ENCODE measurements at places on chromosomes 3 and 15.

DNA sequence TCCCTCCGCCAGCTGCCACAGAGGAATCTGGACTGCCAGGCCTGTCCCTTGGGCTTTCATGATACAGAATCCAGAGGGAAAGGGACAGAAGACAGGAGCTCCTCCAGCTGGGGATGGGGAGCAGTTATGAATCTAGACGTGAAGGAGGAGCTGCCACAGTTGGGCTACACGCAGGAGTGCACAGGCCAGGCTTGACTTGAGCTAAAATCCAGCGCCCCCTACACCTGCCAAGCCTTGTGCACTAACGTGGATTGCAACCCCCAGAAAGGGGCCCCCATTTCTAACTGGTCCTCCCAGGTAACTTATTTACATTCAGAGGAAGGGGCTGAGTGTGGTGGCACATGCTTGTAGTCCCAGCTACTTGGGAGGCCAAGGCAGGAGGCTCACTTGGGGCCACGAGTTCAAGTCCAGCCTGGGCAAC, 14.3 kb downstream of the KLHL6 start:
- DNase-seq = no peak

- no peak for DNase-seq
These were observed 23.3 kb downstream of the TGFBR2 start for GRCh38 chr3:30629746-30630145.

DNA sequence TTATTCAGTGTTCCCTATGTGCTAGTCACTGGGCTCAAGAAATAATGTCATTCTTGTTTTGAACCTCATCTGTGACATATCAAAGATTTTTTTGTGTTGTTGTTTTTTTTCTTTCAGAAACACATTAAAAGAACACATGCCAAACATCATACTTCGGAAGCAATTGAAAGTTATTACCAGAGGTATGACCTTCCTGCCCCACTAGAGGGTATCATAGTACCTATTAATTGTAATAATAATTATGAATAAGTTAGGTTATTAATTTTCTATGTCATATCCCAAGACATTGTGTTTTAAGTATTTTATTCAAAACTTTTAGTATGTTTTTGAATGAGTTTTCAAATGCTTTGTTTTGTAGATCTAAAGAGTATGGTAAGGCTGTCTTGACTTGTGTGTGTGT, 65.7 kb downstream of the CDIN1 start:
- no peak for DNase-seq

- no peak for DNase-seq
These were observed 235.5 kb downstream of the SCAPER start for GRCh38 chr15:76669521-76670207.

DNA sequence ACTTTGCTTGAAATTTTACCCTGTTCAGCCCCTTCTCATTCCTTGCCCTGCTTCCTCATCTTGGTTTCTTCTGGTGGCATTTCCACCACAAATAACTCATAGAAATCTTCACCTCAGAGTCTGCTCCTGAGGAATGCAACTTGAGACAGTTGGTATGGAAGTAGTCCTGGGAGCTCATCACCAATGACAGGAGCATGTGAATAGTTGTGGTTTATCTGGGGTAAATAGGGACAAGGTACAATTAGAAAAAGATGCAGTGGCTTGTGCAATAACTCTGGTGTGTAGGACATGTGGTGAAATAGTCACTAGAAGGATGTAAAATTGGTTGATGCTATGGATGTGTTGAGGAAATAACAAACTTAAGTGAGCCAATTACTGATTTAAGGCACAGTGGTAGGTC, 72.7 kb upstream of the CHRNA7 start:
- no peak for DNase-seq

DNA sequence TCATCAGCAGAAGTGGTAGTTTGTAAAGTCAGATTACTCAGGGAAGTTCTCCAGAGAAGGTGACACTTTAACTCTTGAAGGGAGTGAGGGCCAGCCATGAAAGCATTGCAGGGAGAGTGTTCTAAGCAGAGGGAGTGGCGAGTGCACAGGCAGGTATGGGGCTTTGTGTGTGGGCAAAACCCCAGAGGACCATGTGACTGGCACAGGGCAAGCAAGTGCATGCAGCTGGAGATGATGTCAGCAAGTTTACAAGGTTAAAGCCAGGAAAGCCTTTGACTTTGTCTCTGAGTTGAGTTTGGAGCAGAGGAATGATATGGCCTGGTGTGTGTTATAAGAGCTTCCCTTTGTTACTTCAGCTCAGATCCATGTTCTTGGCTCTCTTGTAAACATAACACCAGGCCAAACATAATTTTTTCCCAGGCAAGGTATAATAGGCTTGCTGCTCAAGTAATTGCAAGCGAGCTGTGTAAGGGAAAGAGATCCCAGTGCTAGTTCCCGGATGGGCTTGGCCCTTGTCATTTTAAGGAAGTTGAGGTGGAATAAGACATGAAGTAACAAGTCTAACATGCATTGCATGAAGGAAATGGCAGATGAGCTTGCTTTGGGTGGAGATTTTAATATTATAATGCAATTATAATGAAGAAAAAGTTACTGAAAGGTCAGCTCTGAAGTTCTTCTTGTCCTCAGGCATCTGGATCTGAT, 341.1 kb upstream of the LRRC3B start:
- DNase-seq = no peak

DNA sequence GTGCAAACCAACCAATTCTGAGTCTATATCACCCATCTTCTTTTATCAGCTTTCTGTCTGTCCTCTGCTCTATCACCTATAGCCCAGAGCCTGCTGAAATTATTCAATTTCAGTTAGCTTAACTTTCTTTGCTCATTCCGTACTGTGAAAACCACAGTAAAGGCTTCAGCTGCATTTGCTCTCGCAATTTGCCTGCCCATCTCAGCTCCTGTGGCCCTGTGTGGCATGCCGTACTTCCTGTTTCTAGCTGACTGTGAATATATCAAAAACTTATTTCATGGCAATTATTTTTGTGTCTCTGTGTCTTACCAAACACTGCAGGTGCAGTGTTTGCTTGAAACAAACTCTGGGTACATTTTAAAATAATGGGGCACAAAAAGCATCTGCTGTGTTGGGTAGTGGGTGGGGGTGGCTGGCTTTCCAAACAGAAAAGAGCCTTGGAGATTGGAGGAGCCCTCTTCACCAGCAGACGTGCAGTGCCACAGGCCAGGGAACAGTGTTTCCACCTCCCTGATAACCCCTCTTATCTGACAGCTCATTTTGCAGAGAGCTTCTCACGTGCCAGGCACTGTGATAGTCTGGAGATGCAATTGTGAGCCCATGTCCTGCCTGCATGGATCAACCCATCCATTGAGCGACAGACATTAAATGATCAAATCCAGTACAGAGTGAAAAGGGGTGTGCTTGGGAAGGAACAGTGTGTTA, 45.2 kb downstream of the GASK1A start:
- DNase-seq = no peak

DNA sequence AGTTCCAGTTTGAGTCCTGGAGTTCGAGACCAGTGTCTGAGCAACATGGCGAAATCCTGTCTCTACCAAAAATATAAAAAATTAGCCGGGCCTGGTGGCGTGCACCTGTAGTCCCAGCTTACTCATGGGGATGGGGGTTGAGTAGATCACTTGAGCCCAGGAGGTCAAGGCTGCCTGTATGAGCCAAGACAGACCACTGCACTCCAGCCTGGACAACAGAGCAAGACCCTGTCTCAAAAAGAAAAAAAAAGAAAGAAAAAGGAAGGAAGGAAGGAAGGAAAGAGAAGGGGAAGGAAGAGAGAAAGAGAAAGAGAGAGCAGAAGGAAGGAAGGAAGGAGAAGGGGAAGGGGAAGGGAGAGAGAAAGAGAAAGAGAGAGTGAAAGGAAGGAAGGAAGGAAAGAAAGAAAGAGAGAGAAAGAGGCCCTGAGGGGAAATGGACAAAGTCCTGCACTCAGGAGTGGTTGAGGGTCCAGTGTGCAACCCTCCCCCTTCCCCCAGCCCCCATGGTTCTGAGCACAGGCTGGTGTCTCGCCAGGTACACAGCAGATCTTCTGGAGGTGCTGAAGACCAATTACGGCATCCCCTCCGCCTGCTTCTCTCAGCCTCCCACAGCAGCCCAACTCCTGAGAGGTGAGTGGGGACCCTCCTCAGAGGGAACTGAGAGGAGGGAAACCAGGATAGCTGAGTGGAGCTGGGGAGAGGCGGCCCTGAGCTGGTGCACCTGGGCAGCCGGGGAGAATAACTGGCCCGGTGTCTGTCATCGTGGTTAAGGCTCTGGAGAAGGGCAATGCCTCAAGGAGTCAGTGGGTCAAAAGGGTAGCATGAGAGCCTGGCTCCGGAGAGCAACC, 1.2 kb downstream of the SLC51A start:
- DNase-seq = no peak

DNA sequence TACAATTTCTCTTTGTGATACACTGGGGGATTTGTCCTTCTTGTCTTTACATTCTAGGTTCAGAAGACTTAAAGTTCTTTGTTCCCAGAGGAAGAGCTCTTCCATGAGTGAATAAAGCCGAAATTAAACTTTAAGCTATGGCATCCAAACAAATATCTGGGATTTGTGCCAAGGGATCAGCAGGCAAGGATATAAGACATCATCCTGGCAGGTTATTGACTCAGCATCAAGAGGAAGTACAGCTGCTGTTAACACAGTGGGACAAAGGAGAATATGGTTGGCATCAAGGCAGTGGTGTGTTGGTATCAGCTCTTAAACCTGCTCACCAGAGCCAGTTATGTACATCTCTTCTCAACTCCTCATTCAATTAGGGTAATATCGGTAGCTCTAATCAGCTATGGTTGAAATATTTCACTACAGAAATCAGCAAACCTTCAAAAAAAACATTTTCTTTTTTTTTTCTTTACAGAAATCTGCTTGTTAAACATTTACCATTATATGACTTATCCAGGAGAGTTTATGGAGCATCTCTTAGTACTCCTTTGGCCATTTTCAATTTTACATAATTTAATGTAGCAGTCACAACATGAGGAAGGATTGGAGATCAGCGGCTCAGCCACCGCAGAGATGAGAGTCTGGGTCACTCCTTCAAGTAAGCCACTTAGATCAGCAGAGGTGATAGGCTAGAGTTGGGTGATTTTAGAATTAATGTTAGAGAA, 1198.6 kb upstream of the EPHA6 start:
- DNase-seq = no peak
